ENCODE measurements at places on chromosomes 11 and 22.

- no peak for DNase-seq
These were observed 35.3 kb upstream of the GNB1L start for GRCh38 chr22:19889951-19890350.

DNA sequence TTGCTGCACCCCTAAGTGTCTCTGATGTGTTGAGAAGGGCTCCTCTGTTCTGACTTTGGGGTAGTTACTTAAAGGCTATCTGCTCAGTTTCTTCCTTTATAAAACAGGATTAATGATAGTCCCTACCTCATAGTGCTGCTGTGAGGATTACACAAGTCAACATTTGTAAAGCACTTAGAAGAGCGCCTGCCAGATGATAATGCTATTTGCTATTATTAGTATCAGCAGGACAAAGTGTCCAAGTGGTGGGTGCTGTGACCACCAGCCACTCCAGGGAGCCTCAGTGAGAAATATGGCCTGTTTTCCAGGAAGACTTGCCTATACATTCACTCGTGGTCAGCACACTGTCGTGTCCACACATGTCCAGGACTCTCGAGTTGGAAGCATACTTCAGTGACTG lies 16.2 kb downstream of the POU2F3 start:
- no peak for DNase-seq

DNA sequence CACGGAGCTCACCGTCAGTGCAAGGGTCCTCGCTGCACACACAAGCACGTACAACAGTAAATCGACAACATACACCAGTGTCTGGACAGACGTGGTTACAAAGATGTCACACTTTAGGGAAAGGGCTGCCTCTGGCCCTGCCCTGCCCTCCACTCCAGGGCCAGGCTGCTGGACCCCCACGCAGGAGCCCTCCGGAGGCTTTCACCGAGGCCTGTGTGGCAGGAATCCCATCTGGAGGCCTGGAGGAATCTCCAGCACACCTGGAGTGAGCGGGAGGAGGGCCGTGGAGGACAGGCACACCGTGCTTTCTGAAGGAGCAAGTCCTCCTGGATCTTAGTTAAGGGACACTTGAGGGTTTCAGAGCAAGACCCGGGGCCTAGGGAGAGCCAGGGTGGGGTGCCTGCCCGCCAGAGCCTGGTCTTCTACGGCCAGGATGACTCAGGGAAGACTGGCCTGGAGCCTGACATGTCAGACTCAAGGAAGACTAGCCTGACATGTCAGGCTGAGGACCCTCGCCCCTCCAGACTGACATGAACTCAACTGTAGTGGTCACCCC lies 2.1 kb upstream of the PIM3 start:
- DNase-seq = no peak

GRCh38 chr11:17013548-17014320 lies 480 bp downstream of the PLEKHA7 start:
- no peak for DNase-seq
